ENCODE measurements at places on chromosomes 2 and 18.

- no peak for DNase-seq
Measured at GRCh38 chr2:28209864-28210263, 182.8 kb upstream of the FOSL2 start.

DNA sequence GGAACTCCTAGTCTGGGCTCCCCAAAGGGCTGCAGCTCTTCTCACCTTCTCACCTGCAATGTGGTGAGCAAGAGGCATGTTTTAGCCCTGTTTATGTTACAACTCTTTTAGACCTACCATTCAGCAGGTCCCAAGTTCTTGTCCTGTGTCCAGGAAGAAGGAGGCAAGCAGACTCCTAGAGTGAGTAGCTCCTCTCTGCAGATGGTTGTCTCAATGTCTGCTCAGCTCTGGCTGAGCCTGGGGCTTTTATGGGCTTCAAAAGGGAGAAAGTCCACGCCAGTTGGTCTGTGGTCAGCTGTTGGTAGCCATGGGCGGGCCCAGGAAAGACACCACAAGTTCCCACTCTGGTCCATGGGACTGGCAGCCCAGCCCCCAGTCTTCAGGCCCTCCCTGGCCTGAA is 148.1 kb upstream of the HS6ST1 start:
- DNase-seq, result peak; percentile 18

GRCh38 chr2:51413726-51414125 is 381.8 kb upstream of the NRXN1 start:
- DNase-seq, result no peak

DNA sequence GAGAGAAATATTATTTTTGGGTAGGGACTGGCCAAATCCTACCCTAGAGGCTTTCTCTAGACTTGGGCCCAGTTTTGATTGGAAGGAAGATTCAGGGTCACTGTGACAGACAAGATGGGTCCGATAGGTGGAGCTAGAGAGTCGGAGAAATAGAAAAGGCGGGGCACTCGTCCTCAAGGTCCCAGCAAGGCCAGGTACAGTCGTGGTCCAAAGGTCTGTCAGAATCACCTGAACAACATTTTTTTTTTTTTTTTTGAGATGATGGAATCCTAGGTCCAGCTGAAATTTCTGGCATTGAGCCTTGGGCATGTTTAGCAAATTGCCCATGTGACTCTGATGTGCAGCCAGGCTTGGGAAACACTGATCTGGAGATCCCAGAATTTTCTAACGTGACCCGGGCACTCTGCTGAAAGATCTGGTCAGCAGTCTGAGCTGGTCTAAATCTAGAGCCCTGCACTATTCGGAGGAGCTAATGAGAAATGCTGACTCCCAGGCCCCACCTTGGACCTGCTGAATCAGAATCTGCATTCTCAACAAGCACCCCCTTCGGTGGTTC is 23.0 kb upstream of the NTSR2 start:
- DNase-seq, result no peak

GRCh38 chr2:176111846-176112374 is 4.7 kb upstream of the HOXD10 start:
- DNase-seq, result no peak

GRCh38 chr2:56565143-56565542 is 381.4 kb downstream of the CCDC85A start:
- DNase-seq, result no peak

DNA sequence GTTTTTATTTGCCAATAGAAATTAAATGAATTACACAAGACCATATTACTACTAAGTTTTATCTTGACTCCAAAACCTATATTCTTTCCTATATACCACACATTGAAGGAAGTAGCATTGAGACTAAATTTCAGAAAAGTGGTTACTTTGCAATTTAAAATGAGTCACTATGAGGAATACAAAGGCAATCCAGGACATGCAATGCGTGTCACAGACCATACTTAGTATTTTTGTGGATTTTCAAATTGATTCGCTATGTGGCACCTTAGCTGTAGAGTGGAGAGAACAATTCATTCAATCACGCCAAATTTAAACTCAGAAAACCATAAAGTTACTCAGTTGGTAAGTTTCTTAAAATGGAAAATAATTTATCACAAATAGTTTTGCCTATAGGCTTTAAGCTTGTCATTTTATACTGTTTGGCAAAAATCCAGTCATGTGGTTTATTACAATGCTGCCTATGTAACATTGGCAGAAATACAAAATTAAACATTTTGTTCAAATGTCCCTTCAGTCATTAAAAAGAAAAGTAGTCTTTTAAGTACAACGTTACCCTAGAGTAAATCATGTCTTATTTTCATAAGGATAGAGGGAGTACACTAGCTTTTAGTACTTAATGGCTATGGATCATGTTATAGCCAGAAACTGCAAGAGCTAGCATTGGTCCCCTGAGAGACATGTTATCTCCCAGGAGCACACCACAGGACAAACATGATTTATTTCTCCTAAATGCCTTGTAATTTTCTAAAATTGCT is 222.8 kb upstream of the CDH7 start:
- DNase-seq, result no peak

GRCh38 chr2:152355409-152355831 is 20.4 kb downstream of the FMNL2 start:
- no peak for DNase-seq

DNA sequence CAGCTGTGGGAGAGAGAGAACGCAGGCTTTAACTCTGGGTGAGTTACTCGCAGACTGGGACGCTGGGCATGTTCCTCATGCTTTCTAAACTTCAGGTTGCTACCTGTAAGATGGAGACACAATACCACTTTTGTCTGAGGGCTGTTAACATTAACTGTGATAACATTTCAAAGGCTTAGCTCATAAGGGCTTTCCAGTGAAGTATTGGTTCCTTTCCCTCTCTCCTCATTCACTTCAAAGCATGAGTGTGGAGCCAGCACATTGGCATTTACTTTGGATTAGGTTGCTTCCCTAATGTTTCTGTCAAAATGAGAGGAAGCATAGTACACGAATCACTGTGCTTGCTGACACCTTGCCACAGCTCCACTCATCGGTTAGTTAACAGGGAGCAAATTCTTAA is 30.2 kb downstream of the INSIG2 start:
- DNase-seq, result peak; percentile 58

DNA sequence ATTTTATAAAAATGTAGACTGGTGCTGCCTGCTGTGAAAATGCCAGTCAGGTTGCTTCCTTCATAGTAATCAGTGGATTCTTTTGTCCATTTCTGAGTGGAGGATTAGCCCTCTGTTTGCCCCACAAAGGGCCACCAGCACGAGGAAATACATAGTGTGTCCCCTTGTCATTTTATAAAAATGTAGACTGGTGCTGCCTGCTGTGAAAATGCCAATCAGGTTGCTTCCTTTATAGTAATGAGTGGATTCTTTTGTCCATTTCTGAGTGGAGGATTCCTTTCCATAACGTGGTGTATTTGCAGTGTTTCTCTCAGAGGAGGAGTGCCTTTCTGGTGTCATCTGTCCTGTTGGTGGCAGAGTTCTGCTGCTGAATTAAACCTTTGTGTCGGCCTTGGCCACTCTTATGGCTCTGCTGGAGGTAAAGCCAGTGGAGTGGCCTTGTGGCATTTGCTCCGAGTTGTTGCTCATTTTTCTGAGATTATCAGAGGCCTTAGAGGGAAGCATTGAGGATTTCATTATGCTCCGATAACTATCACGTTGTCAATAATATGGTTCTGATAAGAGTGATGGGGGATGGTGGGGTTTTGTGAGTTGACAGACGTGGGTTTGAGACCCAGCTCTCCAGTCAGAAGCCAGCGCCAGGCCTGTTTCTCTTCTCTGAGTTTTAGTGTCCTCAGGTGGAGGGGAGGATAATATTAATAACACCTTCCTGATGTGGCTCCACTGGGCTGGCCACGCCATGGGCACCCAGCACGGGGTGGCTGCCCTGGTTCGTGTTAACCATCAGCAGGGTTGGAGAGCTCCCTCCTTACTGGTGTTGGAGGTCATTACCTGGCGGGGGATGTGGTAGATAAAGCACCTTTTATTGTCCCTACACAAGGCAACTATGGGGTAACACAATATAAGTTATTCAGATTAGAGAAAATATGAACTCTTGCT is 96.6 kb downstream of the NEDD4L start:
- no peak for DNase-seq

DNA sequence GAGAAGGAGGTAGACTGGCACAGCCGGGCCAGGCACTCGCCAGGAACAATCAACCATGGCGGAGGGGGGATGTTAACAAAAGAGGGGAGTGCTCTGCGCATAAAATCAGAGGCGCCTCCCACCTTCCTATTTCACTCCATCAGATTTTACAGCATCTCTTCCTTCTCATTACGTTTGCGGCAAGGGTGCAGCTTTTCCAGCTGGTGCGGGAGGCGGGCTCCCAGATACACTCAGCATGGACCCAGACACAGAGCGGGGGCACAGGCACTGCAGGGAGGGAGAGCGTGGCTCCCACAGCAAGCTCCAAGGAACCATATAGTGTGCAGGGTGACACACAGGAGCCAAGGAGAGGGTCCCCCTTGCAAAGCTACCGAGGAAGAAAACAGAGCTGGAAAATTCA is 176.3 kb downstream of the EIPR1 start:
- no peak for DNase-seq

DNA sequence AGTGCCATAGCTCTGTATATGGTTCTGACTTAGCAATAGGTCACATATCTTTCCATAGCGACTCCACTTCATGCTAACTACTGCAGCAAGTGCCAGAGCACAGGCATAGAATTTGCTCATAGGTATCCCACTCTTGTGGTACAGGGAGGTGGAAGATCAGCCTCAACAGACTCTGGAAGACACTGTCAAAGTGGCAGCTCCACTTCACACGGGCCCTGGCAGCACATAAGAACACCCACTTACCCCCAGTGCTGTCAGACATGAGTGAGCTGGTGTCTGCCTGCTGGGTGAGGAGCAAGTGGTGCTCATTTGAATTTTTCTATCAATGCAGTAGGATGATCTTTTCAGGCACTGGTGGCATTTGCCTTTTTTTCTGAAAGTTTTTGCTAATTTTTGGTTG is 48.6 kb downstream of the BCL2L11 start:
- peak; percentile 49 for DNase-seq

DNA sequence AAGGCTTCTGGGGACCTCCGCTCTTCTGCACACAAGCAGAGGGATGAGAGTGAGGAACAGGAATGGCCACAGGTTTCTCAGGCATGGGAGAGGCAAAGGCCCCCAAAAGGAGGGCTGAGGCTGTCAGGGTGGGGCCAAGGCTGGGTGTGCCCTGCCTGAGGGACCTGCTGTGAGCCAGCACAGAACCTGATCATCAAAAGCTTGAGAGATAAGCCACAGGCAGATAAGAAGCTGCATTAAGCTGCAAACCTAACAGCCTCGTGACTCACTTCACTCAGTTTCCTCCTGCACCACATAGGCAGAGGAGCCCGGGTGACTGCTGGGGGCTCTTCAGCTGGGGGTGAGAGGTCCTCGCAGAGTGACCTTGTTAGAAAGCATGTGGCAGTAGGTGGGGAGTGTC is 64.5 kb upstream of the LAPTM4A start:
- peak; percentile 66 for DNase-seq

DNA sequence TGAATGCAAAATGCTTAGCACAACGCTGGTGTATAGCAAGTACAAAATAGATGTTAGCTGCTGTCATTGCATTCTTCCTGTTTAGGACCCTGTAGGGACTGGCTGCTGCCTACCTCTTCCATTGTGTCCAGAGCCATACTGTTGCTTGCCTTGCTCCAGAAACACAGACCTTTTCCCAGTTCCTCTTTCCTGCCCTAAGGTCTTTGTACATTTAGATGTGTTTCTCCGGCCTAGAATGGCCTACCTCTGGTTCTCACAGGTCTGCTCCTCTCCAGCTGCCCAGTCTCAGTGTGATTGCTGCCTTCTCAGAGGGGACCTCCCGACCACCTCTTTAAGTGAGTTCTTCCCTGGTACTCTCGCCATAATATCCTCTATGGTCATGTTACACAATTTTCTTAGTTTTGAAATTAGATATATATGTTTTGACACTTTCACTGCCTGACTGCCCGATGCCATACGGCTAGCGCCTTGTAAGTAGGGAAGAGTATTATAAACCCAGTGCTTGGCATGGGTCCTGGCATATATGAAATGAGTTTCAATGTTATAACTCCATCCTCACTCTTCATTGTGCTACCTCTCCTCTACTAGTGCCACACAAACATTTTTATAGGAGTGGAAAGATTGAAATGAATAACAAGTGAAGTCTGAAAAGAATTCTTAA is 48.3 kb downstream of the RFTN2 start:
- no peak for DNase-seq

DNA sequence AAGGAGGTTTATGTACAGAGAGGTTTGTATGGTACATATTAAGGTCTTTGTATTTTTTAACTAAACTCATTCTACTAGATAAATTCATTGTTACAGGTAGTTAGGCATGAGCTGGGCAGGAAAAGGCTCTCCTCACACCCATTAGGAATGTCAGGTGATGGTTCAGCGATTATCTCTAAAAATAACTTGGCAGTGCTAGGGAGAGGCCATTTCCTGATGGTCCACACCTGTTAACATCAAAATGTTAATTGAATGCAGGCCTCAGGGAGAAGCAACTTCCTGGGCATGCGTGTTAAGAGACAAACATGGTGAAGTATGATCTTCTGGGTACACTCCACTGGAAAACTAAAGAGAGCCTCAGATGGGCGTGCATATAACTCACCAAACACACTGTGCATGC is 73.6 kb downstream of the ARL6IP6 start:
- DNase-seq, result no peak

GRCh38 chr18:35467624-35468016 is 30.1 kb downstream of the INO80C start:
- DNase-seq, result no peak

DNA sequence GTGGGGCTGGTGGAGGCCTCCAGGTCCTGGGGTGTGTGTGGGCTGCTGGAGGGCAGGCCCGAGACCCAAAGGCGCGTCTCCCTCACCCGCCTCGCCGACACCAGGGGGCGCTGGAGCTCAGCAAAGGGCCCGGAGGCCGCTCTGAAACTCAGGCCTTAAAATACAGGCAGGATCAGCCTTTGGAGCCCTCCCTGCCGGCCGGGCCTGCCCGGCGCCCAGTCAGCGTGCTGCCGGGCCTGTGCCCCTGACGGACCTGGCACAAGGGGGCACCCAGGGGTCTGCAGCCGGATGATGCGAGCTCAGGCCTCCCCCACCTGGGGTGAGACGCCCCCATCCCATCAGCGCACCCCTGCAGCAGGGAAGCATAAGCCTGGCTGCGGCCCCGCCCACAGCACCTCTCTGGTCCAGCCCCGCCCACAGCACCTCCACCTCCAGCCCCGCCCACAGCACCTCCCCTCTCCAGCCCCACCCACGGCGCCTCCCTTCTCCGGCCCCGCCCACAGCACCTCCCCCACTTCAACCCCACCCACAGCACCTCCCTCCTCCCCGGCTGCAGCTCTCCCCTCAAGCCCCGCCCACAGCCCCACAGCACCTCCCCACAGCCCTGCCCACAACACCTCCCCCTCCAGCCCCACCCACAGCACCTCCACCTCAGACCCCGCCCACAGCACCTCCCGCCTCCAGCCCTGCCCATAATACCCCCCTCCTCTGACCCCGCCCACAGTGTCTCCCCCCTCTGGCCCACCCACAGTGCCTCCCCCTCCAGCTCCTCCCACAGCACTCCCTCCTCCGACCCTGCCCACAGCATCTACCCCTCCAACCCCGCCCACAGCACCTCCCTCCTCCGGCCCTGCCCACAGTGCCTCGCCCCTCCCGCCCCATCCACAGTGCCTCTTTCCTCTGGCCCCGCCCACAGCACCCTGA is 92.8 kb upstream of the OTOS start:
- DNase-seq, result peak; percentile 92
